ENCODE measurements at places on chromosomes 13 and 19. TPM values are rescaled to one million over a fixed set of nuclear protein-coding genes. Genes with fewer than 3 reads are reported as not detected.

- no peak for DNase-seq
Observed at GRCh38 chr13:110415669-110416068, 108.6 kb downstream of the COL4A2 start.

DNA sequence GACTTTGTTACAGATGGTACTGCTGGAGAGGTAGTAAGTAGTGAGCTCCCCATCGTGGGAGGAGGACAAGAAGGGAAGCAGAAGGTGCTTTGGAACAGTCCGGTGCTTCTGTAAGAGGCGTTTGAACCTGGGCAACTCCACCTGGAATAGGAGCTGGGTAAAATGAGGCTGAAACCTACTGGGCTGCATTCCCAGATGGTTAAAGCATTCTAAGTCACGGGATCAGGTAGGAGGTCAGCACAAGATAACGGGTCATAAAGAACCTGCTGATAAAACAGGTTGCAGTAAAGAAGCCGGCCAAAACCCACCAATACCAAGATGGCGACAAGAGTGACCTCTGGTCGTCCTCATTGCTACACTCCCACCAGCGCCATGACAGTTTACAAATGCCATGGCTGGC, 5.1 kb downstream of the ANKLE1 start:
- no peak for DNase-seq

The FAAP24 gene
- total RNA-seq: 0.25 TPM

DNA sequence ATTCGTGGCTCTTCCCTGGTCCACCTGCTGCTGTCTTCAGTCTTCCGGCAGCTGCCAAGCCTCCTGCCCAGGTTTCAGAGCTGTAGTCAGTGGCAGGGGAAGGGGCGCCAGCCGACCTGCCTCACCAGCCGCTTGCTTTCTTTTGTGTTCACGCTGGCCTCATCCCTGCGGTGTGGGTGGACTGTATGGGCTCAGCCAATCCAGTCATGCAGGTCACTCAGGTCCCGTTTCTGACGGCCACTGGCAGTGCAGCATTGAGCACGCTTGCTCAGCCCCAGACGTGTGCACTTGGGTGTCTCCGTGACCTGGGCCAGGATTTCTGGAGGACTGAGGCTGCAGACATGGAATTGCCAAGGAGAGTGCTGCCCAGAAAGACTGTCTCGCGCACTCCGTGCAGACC, 26.0 kb downstream of the AP1M1 start:
- no peak for DNase-seq

The CEACAM6 gene
- total RNA-seq: 2.4 TPM

The ZNF490 gene
- 6.1 TPM for total RNA-seq

GRCh38 chr13:44989941-44990340, 603 bp downstream of the GPALPP1 start:
- no peak for DNase-seq

The CEACAM7 gene
- total RNA-seq: not detected

The MEDAG gene
- 0.05 TPM for total RNA-seq

The DACH1 gene
- total RNA-seq: 0.84 TPM

GRCh38 chr13:86792153-86792651, 879.0 kb upstream of the SLITRK5 start:
- no peak for DNase-seq

- no peak for DNase-seq
Observed at GRCh38 chr19:18856385-18857126, 24.8 kb downstream of the UPF1 start.
